Midbrain (tissue), 1 donor: ENCODE measurements at places on chromosomes 13 and 19.

GRCh38 chr13:77002590-77003190 lies 10.8 kb downstream of the CLN5 start:
- peak; percentile 24 for DNase-seq

DNA sequence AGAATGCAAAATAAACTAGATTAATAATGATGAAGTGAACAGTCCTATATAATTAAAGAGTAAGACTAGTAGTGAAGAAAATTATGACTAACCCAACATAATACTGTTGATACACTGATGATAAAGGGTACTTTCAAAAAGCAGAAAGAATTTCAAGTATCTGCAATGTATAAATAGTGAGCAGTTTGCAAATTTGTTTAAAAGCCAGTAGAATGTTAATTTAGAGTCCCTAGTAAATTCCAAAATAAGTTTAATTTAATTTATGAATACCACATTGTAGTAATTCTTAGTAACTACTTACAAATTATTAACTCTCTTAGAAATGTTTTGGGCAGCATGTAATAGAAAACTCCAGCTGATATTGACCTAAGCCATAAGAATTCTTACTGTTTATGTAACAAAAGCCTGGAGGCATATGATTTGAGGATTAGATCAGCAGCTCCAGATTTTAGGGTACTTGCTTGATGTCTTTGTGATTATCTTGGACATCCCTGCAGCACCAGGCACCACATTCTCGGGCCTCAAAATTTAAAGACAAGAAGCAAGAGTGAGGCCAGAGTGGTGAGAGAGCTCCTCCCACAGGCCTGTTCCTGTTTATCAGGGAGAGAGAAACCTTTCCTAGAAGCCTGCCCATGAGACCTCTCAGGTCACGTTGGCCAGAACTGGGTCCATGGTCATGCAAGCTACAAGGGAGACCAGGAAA lies 67.6 kb upstream of the TDRD3 start:
- DNase-seq = peak; percentile 6

GRCh38 chr13:91184244-91184926 lies 163.1 kb upstream of the MIR17HG start:
- DNase-seq = no peak

- DNase-seq = peak; percentile 43
Observed at GRCh38 chr13:66887088-66887487, 343.0 kb downstream of the PCDH9 start.

GRCh38 chr13:112777637-112778406 lies 88.0 kb downstream of the ATP11A start:
- no peak for DNase-seq

DNA sequence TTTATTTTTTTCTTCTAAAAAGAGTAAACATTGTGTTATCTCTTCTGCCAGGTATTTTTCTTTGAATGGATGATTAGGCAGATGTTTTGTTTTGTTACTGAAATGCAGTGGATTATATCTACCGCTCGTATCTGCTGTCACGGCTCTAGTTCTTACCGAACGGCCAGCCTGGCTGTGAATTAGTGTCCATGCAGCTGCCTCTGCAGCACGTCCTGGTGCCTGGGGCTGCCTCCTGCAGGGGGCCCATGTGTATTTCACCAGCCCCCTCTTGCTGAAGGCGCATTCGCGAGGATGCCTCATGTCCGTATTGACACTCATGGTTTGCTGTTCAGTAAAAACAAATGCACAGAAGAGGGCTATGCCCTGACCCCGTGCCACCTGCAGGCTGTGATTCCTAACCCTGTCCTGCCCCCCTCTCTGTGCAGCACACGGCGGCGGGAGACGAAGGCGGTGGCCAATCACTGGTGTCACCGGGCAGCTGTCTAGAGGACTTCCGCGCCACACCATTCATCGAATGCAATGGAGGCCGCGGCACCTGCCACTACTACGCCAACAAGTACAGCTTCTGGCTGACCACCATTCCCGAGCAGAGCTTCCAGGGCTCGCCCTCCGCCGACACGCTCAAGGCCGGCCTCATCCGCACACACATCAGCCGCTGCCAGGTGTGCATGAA lies 49.9 kb downstream of the RAB20 start:
- no peak for DNase-seq

- no peak for DNase-seq
Observed at GRCh38 chr19:36574741-36575140, 1.6 kb upstream of the ZNF529 start.

GRCh38 chr13:113857531-113858195 lies 6.2 kb downstream of the GAS6 start:
- no peak for DNase-seq

DNA sequence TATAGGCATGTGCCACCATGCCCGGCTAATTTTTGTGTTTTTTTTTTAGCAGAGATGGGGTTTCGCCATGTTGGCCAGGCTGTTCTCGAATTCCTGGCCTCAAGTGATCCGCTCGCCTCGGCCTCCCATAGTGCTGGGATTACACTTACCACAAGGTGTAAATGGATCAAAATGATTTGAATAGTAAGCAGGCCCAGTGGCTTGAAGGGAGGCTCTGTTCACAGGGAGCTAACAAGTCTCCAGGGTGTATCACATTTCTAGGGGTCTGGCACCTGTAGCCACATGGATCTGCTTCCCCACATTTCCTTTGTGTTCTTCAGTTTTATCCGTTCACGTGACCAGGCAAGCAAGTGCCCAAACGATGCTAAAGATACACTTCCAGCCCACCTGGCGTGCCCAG lies 13.5 kb upstream of the CNFN start:
- no peak for DNase-seq

DNA sequence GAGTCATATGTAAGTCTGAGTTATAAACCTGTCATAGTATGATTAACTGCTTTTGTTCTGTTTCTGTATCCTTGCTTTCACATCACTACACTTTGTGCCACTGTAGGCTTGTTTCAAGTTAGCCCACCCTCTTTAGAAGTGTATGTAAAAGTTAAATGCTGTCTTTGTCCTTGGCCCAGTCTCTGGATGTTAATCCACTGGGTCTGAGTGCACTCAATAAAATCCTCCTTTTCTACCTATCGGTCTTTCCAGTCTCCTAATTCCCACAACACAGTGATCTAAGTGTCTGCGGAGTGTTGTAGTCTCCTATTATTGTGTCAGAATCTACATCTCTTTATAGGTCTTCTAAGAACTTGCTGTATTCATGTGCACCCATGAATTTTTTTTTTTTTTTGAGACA lies 14.1 kb downstream of the ZNF429 start:
- no peak for DNase-seq

DNA sequence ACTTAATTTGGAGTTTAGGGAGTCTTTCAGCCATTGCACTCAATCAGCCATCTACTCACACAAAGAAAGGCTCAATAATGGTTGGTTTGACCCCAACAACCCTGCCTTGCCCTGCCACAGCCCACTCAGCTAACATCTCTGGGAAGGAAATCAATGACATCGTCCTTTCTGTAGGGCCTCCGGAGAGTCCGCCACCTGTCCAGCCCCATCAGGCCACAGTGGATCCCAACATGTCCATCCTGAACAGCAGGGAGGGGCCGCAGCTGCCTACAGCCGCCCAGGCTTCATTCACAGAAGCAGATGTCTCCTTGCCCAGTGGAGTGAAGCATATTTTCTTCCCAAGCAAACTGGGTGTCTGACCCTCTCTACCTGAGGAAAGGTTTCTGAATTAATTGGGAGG lies 4.2 kb upstream of the CDX2 start:
- no peak for DNase-seq

DNA sequence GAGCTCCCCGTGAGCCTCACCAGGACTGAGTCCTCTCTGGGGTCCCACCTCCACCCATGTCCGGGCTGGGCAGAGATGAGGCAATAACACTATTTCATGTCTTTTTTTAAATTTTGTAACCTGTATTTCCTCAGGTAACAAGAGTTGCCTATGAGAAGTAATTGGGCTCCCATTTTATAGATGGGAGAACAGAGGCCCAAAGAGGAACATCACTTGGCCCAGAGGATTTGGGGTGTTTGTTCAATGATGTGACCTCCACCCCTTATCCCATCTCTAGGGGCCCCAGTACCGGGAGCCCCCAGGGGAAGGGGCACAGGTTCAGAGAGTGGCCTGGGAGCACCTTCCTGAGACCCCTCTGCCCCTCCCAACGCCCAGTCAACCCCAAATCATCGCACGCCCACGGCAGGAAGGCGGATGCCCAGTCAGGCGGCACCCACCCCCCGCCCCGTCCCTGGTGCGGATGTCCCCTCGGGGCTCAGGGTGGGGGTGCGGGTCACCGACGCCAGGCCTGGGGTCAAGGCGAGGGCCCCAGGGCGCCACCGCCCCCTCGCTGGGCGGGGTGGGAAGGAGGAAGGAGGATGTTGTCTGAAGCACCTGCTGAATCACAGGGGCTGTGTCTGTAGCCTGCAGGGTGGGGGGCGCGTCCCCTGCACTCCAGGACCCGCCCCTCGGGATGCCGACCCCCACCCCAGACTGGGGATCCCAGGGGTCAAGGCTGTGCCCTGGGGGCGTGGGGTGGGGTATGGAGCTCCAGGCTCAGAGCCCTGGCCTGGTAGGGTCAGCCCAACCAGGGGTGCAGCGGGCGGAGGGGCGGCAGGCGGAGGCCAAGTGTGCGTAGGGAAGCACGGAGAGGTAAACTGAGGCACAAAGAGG lies 9.0 kb upstream of the CIRBP start:
- DNase-seq = no peak

- no peak for DNase-seq
Observed at GRCh38 chr13:110164706-110165105, 142.3 kb downstream of the COL4A1 start.
